ENCODE measurements at places on chromosomes 5 and 9.
A peak's percentile ranks its signal among the peaks of the same experiment; 100 is the strongest.

DNA sequence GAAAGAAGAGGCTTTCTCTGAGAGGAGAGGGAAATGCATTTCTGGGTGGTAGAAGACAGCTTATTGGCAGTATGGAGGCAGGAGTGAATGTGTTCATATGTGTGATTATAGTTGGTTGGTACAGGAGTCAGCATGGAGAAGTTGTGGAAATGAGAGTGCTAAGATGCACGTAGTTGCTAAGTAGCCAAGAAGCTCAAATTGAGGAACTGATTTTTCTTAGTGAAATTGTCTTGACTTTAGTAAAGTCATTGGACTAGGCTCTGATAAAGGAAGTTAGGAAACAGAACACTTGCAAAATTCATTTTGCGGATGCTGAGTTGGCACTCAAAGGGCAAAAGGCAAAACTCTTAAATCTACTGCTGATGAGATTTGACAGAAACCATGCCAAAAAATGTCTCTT is 158.9 kb upstream of the VCAN start:
- no peak for DNase-seq

GRCh38 chr9:110951805-110952539 is 86.3 kb downstream of the LPAR1 start:
- no peak for DNase-seq

GRCh38 chr9:135850737-135851136 is 56.6 kb downstream of the CAMSAP1 start:
- DNase-seq, result no peak

DNA sequence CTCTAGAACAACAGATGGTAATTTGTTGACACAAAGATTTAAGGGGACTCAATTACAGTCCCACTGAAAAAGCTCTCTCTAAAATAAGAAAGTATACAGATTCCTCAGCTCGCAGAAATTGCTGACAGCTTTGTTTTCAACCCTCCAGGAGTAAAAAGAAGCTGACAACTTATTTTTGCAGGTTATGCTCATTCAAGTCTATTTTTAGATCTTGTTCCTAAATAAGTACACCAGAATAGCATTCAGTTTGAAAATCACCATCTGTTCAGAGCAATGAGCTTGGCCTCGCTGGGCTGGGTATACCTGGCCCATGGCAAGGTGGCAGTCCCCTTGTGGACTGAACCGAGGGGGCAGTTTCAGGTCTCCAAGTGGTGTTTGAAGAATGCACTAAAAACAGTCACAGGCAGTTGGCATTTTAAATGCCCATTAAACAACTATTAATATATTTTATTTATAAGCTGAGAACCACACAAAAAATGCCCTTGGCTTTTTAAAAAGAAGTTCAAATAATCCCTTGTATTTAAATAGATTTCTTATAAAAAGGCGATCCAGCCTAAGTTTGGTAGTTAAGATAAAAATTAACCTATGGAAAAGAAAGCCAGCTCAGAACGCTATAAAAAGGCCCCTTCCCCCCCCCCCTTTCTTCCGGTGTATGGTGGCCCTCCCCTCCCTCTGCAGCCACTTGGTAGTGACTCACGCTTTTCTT is 169.2 kb downstream of the AUH start:
- peak; percentile 79 for DNase-seq

- no peak for DNase-seq
Measured at GRCh38 chr9:116800885-116801284, 113.8 kb downstream of the TRIM32 start.

- no peak for DNase-seq
Measured at GRCh38 chr5:81409896-81410295, 16.0 kb upstream of the ACOT12 start.

- no peak for DNase-seq
Measured at GRCh38 chr5:180785794-180786221, 16.8 kb downstream of the MGAT1 start.

DNA sequence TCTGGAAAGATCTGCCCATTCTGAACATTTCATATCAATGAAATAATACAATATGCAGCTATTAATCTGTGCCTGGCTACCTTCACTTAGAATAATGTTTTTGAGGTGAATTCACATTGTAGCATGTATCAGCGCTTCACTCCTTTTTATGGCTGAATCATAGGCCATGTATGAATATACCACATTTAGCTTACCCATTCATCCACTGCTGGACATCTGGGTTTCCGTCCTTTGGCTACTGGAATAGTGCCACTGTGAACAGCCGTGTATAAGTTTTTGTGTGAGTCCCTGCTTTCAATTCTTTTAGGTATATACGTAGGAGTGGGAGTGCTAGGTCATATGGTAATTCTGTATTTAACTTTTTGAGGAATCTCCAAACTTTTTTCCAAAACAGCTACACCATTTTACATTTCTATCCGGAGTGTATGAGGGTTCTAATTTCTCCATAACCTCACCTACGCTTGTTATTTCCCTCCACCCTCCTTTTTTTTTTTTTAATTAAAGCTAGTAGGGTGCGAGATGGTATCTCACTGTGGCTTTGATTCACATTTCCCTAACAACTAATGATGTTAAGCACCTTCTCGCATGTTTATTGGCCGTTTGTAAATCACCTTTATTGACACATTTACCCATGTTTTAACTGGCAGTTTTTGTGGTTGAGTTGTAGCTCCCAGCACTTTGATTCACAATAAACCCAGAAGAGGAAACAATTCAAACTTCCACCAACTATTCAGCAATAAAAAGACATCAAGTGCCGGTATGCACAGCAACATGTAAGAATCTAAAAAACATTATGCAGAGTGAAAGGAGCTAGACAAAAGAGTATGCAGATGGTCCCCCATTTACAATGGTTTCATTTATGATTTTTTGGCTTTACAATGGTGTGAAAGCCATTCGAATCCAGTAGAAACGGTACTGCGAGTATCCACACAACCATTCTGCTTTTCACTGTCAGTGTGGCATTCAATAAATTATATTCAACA is 8.1 kb downstream of the SEMA4D start:
- no peak for DNase-seq

DNA sequence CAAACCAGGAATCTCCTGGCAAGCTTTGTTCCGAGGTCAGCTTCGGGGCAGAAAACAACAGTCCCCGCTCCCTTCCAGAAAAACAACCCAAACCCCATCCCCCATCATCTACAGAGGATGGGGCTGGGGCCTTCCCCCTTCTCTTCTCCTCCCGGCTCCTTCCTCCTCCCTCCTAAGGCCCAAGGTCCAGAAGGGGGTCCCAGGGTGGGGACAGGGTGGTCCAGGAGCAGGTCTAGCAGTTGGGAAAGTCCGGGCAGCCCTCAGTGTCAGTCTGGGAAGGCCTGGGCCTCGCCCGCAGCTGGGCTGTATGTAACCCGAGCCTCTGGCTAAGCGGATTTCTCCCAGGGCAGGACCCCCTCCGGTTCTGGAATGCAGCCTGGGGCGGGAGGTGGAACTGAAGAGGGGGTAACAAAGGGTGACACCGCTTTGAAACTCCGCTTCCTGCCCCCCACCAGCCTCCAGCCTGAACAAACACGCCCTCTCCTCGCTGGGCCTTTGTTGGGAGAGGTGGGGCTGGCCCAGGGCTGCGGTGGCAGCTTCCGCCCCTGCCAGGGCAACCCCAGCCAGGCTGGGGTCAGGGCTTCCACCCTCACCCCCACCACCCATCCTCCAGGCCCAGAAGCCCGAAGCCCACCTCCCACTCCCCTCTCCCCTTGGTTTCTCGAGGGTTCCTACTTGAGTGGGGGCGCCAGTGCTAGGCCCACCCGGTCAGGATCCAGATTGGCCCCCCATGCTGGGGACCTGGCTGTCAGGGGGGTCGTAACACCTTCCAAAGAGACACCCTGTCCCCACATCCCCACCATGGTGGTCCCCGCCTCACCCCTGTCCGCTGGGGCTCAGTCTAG is 63.5 kb downstream of the C9orf50 start:
- no peak for DNase-seq
